ENCODE measurements at places on chromosomes 1 and 21.

- no peak for DNase-seq
These were observed 21.8 kb downstream of the ADARB1 start for GRCh38 chr21:45096217-45096616.

DNA sequence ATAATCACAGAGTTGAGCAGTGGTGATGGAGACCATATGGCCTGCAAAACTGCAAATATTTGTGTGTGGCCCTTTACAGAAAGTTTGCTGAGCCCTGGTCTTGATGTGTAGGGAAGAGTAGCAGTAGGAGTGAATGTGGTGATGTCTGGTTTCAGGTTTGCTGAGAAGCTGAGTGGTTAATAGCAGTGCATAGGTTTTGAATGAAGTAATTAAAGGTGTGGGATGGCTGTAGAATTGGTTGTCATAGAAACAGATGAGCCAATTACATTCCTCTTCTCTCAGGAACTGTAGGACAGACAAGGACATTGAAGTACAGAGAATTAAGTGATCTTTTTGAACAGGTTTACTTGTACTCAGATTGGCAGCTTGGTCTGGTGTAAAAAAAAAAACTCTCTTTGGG is 37.4 kb downstream of the PRDM2 start:
- DNase-seq = no peak

DNA sequence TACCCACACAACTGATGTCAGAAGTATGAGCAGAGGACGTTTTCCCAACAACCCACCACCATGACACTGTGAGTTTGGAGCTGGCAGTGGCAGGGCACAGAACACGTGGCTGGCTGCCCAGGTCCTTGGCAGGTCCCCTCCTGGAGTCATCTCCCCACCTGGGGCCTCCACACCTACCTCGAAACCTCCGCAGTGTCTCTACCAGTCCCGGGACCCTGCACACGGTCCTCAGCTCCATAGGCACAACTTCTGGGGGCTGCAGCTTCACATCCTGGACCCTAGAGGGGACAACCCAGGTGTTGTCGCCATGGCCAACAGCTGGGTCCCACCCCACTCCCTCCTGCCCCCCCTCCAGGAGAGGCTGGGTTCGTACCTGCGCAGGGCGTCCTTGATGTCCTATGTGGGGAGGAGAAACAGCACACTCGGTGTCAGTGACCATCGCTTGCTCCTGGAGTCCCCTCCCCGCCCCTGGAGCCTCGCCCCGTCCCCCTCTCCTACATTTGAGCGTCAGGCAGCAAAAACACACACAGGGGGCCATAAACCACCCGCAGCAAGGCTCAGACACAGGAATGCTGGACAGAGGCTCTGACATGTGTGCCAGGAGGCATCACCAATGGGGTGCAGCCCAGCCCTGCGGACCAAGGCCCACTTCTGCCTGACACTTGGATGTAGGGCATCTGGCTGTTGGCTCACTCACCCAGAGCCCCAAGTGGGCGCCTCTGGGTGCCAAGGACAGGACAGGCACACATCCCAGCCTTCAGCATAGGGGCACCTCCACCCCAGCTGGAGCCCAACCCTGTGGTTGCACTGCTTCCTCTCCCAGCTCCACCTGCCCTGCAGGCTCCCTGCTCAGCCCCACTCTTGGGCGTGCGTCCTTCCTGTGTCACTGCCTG is 9.6 kb downstream of the TRIM11 start:
- no peak for DNase-seq

DNA sequence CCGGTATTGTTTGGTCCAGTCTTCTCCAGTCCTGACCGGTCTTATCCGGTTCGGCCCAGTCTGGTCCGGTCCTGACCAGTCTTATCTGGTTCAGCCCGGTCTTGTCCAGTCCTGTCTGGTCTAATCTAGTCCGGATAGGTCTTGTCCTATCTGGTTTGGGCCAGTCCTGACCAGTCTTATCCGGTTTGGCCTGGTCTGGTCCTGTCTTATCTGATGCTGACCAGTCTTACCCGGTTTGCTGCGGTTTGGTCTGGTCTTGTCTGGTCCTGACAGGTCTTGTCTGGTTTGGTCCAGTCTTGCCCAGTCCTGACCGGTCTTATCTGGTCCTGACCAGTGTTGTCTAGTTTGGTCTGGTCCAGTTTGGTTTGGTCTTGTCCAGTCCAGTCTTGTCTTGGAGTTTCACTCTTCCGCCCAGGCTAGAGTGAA is 30.1 kb downstream of the DHX9 start:
- no peak for DNase-seq

- DNase-seq = no peak
These were observed 45.0 kb upstream of the DNAJC6 start for GRCh38 chr1:65264197-65264929.

DNA sequence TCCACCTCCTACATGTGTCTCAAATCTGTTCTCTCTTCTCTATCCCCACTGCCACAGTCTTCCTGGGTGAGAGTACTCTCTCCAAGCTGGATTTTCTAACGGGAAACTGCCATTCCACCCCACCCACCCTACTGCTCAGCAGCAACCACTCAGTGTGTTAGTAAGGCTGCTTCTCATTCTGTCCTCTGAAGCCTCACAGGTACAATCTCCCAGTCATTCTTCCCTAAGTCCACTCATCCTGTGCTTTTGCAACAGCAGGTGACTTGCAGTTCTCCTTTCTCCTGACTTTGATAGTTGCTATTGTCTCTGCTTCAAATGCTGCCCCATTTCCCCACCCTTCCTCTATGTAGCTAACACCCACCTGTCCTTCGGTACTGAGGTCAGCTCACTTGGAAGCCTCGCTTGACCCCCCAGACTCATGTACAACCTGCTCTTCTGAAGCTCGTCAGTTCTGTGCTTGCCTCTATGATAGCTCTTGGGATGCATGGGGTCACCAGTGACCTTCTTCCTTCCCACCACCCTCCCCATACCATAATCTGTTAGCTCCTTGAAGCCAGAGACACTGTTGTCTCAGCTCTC is 188.9 kb downstream of the RRAGC start:
- no peak for DNase-seq

DNA sequence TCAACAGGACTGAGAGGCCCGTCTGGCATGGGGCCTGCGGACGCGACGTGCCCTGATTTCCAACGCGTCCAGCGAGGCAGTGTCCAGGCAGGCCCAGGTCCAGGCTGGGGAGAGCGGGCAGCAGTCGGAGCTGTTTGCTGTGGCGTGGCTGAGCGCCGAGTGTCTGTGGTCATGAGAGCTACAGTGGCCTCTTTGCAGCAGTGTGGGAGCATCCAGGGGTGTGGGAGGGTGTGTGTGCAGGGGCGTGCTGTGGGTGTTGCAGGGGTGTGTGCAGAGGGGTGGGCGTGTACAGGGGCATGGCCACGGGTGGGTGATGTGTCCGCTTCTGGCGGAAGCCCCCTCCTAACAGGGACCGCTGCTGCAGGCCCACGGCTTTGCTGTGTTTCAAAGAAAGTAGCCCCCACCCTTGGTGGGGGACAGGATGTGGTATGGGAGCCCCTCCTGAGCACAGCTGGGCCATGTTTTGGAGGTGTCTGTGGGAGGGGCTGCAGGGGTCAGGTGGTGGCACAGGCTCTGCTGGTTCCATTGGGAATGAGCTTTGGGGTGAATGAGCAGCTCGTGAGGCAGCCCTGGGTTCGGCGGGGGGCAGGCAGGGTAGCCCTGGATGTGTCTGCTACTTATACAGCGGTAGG is 17.7 kb downstream of the PLCH2 start:
- no peak for DNase-seq

GRCh38 chr1:233394860-233395717 is 67.6 kb downstream of the MAP3K21 start:
- DNase-seq = no peak

- DNase-seq = no peak
These were observed 47.8 kb downstream of the USP24 start for GRCh38 chr1:55167224-55167871.

DNA sequence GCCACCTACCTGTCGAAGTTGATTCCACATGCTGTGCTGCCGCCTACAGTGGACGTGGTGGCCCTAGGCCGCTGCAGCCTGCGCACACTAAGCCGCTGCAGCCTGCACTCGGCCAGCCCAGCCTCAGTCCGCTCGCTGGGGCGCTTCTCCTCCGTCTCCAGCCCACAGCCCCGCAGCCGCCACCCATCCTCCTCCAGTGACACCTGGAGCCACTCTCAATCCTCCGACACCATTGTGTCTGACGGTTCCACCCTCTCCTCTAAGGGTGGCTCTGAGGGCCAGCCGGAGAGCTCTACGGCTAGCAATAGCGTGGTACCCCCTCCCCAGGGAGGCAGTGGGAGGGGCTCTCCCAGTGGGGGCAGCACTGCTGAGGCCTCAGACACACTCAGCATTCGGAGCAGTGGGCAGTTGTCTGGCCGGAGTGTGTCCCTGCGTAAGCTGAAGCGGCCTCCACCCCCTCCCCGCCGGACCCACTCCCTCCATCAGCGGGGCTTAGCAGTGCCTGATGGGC is 46.9 kb downstream of the YARS1 start:
- no peak for DNase-seq

- DNase-seq = no peak
These were observed 10.3 kb downstream of the ERRFI1 start for GRCh38 chr1:8015809-8016165.

DNA sequence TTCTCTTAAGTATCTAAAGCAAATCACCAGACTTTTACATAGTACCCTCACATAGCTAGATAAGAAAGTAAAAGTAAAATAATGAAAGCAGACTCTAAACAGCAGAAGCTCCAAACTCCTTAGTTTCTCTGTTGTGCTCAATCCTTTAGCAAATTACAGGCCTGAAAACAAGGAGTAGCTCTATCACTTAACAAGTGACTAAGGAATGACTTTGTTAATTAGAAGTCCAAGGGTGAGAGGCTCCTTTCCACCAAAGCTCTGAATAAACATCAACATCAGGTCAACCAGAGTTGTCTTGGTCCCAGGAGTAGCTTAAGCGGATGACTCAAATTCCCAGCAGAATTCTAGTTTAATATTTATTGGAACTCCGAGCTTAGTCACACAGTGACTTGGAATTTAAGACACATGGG is 5.9 kb downstream of the NRIP1 start:
- no peak for DNase-seq

GRCh38 chr1:218741852-218742251 is 396.7 kb downstream of the TGFB2 start:
- no peak for DNase-seq

GRCh38 chr1:169572187-169572586 is 14.1 kb downstream of the F5 start:
- no peak for DNase-seq

DNA sequence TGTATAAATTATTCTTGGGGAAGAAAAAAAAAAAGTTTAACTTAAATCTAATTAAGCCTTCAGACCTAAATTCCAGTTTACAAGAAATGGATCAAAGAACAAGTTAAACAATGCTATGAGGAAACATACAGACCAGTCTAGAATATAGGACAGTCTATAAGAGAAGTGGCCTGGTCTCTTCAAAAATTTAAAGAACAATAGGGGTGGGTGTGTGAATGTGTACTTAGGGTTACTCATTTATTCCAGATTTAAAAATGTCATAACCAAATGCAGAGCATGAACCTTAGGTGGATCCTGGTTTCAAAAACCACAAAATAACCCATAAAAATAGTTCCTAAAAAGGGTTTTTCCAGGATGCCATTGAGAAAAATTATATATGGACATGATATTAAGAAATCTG is 21.8 kb upstream of the SYNJ1 start:
- no peak for DNase-seq

- no peak for DNase-seq
These were observed 322.9 kb downstream of the DISC1 start for GRCh38 chr1:231949277-231950091.

- DNase-seq = no peak
These were observed 92.6 kb downstream of the ARHGEF10L start for GRCh38 chr1:17632106-17632505.

- no peak for DNase-seq
These were observed 13.5 kb upstream of the MYOM3 start for GRCh38 chr1:24125456-24125855.

GRCh38 chr1:183063349-183063748 is 40.1 kb downstream of the LAMC1 start:
- DNase-seq = no peak

DNA sequence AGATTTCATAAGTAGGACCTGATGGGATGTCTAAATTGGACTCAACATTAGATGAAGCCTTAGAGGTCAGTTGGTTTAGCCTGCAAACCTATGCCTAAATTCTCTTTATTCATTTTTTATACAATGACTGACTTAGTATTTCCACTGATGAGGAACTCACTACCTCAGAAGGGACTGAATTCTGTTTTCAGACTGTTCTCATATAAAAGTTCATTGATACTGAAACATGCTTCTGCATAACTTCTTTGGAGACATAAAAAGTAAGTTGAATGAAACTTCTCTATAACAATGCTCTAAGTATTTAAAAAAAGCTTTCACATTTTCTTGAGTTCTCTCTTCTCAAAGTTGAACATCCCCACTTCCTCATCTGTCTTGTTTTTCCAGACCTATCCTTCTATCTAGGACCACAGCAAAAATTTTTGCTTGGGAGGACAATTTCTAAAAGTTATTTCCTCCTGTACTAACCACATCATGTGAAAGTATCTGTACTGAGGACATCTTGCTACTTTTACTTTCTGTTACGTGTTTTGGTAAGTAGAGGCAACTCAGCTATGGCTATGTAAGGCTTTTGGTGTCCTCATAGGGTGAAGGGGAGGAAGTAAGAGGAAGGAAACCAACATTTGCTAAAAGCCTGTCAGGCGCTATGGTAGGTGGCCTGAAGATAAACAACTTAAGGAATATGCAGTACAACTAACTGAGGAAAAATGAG is 64.1 kb downstream of the USP24 start:
- no peak for DNase-seq

DNA sequence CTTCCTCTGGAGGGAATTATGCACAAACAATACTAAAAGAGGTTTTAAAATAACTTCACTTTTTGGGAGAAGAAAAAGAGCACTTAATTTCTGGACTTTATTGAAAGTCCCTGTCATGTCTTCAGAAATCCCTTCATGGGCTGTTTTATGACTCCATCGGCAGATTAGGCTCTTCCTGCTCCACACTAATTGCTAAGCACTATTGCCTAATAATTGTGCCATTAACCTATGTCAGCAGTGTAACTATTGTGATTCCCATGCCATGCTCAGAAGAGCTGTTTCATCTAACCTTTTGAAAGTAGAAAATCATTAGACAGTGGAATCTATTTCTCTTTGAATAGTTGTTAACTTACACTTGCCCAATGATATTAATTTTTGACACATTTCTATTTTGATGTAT is 489.3 kb upstream of the RUNX1 start:
- DNase-seq = no peak

- no peak for DNase-seq
These were observed 86.5 kb downstream of the LIPI start for GRCh38 chr21:14124266-14124665.

DNA sequence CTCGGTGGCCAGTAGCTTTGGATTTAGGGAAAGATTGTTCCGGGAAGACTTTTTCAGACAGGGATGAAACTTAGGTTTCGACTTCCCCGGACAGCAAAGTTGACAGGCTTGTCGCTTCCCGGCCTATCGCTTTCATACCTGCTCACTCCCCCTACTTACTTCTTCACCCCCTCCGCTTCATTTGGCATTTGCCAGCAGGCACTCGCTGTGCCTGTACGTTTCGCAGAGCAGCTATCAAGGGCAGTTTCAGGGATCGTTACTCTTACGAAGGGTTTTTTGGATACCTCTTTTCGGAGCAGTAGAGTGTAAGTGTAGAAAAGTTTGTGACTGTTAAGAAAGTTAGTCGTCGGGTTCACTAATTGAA is 393 bp downstream of the BLZF1 start:
- no peak for DNase-seq

GRCh38 chr1:31955917-31956736 is 18.0 kb upstream of the PTP4A2 start:
- peak; percentile 74 for DNase-seq

Measured in SW 1271 (cell line).